Ovary (tissue), 10 donors: ENCODE measurements at places on chromosomes 7 and 10. TPM values are rescaled to one million over a fixed set of nuclear protein-coding genes. Genes with fewer than 3 reads are reported as not detected.

- H3K27me3 ChIP-seq, result no peaks in the 10 kb centered on the region
- no peak overlapping the region for H3K4me3 ChIP-seq
- H3K4me1 ChIP-seq, result no peaks in the 10 kb centered on the region
- H3K27ac ChIP-seq, result no peak overlapping the region
These were observed 84.6 kb downstream of the ICA1 start for GRCh38 chr7:8177109-8177933.

DNA sequence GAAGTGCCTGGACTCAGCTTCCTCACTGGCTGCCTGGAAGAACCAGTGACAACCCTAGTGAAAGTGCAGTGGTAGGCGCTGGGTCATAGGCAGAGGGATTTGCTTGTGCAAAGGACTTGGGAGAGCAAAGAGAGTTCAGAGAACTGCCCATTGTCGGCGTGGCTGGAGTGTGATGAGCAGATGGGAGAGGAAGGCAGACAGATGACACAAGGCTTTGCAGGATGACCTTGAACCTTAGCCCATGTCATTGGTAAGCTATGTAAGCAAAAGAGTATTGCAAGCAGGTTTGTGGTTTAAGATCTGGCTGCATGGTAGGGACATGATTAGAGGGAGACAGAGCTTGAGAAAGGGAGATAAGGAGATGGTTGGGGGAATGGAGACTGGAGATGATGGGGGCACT, 35.3 kb upstream of the NOBOX start:
- H3K36me3 ChIP-seq, result no peaks in the 10 kb centered on the region
- H3K4me3 ChIP-seq, result no peak overlapping the region
- H3K4me1 ChIP-seq, result no peaks in the 10 kb centered on the region
- no peak overlapping the region for H3K27ac ChIP-seq
- no peaks in the 10 kb centered on the region for H3K27me3 ChIP-seq

GRCh38 chr10:95209509-95210127, 15.6 kb downstream of the ACSM6 start:
- H3K4me1 ChIP-seq, result no peaks in the 10 kb centered on the region
- no peaks in the 10 kb centered on the region for H3K27me3 ChIP-seq
- no peaks in the 10 kb centered on the region for H3K36me3 ChIP-seq
- no peak overlapping the region for H3K4me3 ChIP-seq
- DNase-seq, result no peak

GRCh38 chr7:23960361-23960760, 250.3 kb downstream of the STK31 start:
- no peaks in the 10 kb centered on the region for H3K4me1 ChIP-seq
- no peak overlapping the region for H3K27ac ChIP-seq
- H3K36me3 ChIP-seq, result no peaks in the 10 kb centered on the region

- H3K27me3 ChIP-seq, result no peaks in the 10 kb centered on the region
- no peak overlapping the region for H3K4me3 ChIP-seq
- H3K4me1 ChIP-seq, result no peaks in the 10 kb centered on the region
- no peak overlapping the region for H3K27ac ChIP-seq
These were observed 89.3 kb downstream of the MRPL32 start for GRCh38 chr7:43021431-43021830.

DNA sequence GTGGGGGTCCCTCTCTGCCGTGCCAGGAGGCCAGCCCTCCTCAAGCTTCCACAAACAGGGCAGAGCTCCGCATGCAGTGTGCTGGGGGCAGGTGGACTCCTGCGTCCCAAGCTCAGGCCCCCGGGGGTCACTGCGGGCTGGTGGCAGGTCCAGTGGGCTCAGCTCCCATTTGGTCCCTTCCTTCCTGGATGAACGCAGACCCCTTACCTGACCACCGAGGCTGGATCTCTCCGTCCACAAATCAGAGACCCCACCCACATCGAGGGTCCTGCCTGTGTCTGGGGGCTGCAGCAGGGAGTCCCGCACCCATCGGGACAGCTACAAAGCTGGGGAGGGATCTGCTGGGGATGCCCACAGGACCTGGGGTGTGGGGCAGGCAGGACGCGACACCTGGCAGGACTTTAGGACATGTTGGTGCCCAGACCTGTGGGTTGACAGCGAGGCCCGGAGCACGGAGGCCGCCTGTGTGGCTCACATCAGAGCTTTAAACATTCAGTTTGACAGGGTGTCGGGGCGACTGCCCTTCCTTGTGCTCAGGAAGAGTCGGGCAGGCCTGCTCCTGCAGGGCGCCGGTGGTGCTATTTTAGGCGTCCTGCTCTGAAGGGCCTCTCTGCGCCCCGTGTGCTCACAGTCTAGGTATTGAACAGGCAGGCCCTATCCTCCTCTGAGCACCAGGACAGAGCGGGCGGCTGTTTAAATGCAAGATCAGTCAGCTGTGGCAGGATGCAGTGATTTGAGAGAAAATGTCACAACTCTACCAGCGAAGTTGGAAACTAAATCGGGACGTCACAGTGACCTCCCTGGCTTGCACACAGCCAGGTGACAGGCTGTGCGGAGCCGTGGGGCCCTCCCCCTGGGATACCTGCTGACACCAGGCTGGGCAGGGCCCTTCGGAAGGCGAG, 15.9 kb upstream of the CFAP46 start:
- no peak overlapping the region for H3K27ac ChIP-seq
- no peaks in the 10 kb centered on the region for H3K27me3 ChIP-seq
- DNase-seq, result no peak
- H3K4me1 ChIP-seq, result no peaks in the 10 kb centered on the region
- no peak overlapping the region for H3K4me3 ChIP-seq
- no peaks in the 10 kb centered on the region for H3K36me3 ChIP-seq

ALDH18A1 gene
- 38.7 TPM for total RNA-seq

RBM20 gene
- 4.9 TPM for total RNA-seq
